SK-N-DZ (cell line): ENCODE measurements at places on chromosomes 3 and 15.

DNA sequence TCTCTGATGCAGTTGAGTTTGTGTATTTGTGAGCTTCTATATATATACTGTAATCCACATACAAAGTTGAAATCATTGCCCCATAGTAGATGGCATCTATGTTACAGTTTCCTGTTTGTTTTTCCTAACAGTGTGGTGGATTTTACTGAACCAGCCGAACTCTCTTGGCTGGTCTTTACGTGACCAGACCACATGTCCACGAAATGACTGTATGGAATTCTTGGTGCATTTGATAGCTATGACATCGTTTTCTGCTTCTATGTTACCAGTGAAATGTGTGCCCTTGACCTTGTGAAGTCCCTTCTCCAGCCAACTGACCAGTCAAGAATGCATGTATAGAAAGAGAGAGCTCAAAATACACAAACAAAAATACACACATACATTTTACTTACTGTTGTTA lies 1.8 kb downstream of the KCNMB2 start:
- DNase-seq, result no peak

DNA sequence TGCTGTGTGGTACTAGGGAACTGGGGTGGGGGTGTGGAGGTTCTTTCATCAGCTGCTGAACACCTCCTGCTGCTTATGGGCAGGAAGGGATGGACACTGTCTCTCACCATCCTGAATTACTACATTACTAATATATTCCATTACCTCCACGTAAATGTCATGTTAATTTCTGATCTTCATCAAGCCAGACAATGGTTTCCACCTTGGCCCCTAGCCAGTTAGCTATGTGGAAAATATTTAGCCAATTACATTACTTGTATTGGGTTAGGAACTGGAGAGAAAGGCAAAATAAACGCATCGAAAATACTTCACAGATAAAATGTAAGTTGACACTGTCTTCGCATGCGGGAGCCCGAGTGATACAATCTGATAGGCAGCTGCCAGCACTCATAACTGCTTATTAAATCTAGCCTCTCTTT lies 95.1 kb downstream of the FOXP1 start:
- DNase-seq, result peak; percentile 33

DNA sequence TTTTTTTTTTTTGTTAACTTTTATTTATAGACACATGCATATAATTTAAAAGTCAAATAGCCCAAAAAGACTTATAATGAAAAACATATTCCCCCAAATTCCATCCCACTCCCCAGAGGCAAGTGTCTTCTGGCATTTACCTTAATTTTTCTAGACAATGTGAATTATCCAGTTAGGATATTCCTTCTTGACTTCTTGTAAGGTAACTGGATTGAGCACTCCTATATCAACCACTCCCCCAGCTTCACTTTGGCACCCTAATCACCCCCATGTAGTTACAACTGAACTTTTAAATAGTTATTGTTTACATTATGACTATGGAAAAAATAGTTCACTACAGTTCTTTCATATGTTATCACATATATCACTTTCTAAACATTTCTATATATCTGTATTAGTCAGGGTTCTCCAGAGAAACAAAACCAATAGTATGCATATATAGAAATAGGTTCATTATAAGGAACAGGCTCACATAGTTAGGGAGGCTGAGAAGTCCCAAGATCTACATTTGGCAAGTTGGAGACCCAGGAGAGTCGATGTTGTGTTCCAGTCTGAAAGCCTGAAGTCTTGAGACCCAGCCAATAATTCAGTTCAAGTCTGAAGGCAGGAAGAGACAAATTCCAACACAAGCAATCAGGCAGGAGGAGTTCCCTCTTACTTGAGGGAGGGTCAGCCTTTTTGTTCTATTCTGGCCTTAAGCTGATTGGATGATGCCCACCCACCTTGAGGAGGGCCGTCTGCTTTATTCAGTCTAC lies 175.8 kb downstream of the THSD4 start:
- DNase-seq, result no peak

- DNase-seq, result no peak
These were observed 49.5 kb downstream of the MYLK start for GRCh38 chr3:123834631-123835030.

DNA sequence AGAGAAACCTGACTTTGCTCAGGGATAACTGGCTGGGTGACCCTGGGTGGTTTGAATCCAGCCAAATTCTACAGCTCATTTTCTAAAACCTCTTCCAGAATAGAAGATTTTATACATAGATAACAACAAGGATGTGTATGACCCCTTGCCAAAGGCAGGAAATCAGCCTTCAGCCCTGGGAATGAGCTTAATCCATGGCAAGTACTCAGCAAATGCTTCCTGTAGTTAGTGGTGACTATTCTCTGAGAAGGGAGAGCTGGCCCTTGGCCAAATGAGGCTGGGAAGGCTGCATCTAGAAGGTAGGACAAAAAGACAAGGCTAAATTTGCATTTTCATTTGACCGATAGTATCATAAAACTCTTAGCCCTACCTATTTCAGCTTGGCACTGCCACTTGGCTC lies 4.6 kb upstream of the HACD3 start:
- DNase-seq, result no peak

DNA sequence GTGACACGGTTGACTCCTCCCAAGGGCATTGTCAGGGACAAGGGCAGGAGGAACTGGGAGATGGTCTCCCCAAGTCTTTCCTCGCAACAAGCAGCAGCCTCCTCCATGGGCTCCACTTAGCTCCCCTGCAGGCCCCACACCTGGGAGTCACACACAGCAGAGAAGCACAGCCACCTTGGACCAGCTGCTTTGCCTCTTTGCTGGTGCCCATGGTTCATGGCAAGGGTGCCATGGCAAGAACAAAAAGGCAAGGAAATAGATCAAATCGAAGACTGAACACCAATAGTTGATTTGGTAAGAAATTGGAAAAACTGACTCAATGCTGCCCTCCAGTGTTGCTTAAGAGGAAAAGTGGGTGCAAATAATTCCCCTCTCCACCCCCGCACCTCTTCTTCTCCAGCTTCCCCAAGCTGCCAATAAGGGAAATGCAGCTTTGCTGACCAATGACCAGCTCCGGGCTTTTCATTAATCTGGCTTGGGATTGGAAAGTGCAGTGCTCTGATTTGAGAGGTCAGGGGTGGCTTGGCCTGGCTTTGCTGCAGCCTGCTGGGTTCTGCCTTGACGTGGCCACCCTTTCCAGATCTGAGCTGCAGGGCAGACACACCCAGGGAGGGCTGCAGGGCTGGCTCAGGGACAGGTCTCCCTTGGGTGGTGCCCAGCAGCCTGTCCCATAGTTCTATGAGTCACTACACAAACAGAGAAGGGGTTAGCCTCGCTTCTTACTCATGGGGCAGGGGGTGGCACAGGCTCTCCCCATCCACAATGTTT lies 162.0 kb downstream of the KLF13 start:
- DNase-seq, result peak; percentile 83

DNA sequence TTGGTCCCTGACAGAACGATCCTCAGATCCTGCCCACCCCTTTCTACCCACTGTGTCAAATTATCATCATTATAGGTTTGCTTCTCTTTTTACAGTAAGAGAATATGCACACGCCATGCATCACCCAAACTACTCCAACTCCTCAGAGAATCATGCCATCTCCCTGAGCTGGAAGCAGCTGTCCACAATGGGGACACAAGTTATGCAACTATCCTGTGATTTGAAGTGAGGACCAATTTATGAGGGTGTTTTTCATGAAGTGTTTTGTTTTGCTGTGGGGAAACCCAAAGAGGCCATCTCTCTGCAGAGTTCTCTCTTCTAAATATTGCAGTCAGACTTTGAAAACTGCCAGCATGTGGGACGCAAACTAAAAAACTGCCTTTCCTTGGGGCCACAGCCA lies 35.8 kb upstream of the TNFSF10 start:
- DNase-seq, result no peak

DNA sequence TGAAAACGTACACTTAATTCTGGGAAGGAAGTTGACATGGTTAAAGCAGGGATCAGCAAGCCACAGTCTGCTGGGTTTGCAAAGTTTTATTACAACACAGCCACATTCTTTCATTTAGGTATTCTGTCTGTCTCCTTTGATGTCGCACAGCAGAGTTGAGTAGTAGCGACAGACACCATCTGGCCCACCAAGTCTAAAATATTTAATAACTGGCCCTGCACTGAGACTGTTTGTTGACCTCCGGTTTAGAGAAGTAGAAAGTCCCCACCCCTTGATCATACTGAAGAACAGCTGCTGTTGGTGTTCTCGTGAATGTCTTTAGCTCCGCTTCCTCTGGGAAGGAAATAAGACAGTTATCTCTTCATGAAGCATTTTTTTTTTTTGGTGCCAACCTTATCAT lies 66.2 kb downstream of the MCTP2 start:
- DNase-seq, result no peak

DNA sequence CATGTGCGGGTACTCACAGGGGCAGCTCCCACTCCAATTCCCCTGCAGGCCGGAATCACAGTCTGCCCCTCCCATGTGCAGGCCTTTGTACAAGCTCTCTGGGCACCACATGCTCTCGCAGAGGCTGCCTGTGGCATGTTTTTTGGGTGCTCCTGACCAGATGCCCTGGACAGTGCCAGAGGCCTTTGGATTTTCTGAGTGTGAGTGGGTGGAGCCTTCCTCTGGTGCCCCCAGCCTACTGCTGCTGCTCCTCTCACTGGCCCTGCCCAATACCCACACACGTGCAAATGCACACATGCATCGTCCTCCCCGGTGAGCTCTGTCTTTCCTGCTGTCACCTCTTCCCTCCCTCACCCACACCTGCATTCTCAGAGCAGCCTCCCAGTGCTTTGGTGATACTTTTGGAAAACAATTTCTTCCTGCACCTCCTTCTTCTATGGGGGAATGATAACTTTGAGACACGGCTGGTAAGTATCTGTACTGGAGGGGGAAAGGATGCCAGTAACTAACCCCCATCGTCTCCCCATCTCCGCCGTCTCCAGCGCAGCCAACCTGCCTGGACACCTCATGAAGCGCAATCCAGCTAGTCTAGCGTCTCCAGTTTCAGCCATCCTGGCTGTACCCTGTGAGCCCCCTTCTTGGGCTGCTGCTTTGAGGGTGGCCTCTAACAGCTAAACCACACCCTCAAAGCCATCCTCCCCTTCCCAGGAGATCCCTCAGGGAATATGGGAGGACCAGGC lies 229.4 kb upstream of the TOPAZ1 start:
- DNase-seq, result no peak

DNA sequence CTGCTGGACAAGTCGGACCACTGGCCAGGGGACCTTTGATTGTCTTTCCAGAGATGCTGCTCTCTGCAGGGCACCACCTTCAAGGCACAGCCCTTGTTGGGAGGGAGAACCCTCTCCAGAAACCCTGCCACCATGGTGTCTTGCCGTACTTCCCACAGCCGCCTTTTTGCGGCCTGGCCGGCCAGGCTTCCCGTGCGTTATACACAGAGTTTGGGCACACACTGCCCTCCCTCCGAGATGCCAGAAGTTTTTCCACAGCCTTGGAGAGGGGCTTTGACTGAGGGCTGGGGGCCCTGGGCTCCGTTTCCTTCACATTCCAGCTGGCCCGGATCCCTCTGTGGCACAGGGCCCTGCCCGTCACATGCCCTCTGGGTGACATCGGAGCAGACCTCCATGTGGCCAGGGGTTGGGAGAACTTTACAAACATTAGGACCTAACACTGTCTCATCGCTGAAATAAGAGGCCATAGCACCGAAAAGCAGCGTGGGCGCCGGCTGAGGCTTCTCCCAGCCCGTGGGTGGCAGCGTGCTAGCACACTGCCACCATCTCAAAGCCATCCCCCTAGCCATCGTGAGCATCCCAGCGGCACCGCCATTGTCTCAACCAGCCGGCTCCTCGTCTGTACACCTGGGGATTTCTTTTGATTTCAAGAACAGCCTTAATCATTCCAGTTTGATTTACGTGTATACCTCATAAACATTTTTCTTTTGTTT lies 6.3 kb upstream of the APEH start:
- no peak for DNase-seq

- DNase-seq, result no peak
These were observed 480.1 kb upstream of the SGO1 start for GRCh38 chr3:20666091-20666490.

DNA sequence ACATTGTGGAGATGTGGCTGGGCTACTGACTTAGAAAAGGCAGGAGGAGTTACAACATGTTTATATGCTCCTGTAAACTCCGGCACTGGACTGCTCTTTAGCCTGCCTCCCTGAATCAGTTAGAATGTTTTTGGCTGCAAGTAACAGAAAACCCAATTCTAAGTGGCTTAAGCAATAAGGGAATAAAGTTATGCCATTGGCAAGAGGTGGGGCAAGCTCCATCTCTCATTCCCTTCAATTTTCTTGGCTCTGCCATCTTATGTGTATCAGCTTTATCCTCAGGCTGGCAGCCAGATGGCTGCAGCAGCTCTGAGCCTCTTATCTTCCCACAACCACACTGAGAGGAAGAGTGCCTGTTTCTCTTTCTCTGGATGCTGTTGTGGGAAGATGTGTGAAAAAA lies 22.4 kb upstream of the MEIS2 start:
- no peak for DNase-seq

DNA sequence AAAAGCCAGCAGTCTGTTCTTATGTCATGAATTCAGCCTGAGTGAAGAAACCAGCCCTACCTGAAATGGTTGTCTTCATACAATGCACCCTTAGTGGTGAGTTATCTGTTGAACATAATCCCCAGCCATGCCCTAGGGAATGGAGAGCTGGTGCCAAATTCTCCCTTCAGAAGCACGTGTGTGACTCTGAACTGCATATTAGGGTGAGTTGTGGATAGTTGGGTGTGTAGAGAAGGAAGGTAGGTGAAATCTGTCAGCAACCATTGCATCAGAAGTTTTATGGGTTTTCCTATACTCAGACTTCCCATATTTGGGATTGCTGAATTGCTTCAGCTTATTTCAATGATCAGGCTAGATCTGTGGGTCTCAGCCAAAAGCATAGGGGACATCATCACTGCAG lies 46.5 kb upstream of the TP63 start:
- DNase-seq, result no peak

- DNase-seq, result peak; percentile 54
These were observed 27.7 kb downstream of the TRAK1 start for GRCh38 chr3:42118762-42119361.

- DNase-seq, result no peak
These were observed 591.0 kb downstream of the MECOM start for GRCh38 chr3:169072494-169072893.

DNA sequence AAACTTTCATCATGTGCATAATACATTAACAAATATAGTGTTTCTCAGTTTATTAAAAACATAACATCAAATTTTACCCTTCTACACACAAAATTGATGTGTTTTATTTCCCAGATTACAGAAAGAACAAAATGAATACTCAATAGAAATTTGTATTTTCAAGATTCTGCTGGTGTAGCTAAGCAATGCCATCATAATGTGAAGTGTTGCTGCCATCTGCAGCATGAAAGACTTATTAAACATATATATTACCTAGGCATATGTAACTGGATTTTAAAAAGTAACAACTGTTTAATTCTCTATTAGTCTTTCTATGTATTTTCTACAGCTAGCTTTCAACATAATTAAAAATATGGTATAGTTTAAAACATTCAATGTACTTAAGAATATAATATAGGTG lies 27.5 kb downstream of the PLSCR5 start:
- peak; percentile 45 for DNase-seq

DNA sequence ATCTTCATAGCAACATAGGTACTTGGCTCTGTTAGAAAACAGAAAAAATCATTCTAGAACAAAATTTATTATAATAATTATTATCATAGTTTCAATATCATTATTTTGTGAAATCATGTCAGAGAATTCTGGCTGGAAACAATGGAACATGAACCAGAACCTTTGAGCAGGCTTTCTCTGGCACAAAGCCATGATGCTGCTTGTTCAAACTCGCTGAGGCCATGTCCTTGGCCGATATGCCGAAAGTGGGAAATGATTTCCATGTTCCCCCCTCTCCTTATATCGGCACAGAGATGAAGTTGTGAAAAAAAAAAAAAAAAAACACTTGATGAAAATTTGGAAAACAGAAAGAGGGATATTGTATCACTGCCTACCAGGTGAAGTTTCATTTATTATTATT lies 49.0 kb upstream of the MRPL3 start:
- no peak for DNase-seq
